Stimulated activated CD4-positive, alpha-beta T cell treated with anti-CD3 and anti-CD28 coated beads, Interleukin-15, amount 100 ng/mL, for 48 hours (primary cell): ENCODE measurements at places on chromosomes 3 and 15.

DNA sequence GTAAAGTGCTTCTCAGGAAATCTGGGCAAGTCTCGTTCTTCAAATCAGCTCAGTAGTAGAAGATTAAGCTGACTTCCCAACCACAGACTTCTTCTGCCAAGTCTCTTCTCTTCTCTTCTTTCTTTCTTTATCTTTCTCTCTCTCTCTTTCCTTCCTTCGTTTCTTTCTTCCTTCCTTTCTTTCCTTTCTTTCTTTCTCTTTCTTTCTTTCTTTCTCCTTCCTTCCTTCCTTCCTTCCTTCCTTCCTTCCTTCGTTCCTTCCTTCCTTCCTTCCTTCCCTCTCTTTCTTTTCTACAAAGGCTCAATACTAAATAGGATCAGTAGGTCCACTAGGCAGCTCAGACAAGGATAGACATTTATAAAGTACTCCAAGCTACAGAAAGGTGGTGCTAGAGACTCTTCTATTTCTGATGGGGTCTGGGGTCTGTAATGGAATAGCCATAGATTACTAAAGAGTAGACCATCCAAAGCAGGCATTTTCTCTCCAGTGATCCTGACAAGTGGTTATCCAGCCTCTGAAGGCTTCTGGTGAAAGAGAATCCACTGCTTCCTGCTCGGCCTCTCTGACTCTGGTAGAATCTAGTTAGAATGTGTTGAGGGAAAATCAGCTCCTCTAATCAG is 100.8 kb downstream of the TPRG1 start:
- no peak for DNase-seq

DNA sequence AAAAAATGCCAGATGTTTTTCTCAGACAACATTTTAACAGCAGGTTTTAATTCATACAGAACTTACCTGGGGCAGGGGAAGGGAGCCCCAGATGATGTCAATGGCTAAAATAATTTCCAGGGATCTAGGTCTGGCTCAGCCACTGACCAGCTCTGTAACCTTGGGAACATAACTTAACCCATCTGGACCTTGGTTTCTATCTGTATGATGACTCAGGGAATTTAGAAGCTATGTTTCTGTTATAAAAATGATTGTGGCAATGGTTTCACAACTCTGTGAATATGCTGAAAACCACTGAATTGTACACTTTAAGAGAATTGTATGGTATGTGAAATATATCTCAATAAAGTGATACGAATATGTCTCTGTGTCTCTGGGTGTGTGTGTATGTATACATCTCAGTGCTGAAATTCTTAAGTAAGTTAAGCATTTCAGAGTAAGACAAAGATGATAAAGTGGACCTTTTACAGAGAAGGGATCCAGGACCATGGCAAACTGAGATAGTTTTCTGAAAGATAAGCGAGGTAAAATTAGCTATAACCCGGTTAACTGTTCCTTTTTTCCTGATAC is 2.9 kb downstream of the SH3GL3 start:
- DNase-seq: no peak

DNA sequence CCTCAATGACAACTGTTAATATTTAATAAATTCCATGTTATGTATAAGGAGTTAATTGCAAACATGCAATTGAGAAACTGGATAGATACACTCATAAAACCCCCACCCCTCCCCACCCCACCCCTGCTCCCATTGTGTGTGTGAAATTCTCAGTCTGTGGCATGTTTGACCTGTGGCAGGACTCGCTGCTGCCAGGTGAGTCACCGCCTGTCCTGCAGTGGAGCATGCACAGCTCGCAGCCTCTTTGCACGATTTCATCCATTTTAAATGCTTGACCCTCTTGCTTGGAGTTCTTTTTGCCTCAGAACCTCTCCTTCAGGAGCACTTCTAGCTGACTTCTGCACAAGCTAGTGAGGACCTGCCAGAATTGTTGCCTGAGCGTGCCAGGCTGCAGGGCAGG is 5.3 kb upstream of the APEH start:
- DNase-seq: no peak

DNA sequence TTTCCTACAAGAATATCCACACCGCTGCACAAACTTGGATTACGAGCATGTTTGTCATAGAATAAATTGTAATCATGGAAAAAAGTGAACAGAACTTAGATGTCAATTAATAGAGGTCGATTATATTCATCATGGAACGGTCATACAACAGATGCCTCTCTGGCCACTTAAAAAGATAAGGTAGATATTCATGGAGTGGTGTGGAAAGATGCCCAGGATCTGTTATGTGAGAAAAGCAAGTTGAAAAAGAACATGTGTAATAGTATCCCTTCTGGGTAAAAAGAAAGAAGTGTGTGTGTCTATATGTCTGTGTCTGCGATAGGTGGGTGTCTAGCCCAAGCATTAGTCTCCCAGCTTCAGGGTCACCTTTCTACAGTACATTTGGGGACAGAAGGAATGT is 113.3 kb downstream of the ANP32A start:
- no peak for DNase-seq

DNA sequence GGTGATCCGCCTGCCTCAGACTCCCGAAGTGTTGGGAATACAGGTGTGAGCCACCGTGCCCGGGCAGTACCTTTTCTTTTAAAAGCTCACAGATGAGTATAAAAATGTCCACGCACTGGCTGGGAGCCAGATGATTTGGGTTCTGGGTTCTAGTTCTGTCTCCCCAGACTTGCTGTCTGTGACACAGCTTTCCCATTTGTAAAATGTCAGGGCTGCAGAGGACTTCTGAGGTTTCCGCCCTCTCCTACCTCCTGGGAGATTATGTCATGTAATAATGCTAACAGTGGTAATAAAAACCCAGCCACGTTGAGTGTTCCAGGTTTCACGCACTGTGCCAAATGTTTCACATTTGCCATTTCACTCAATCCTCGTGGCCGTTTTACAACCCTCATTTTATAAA is 1.3 kb upstream of the PPP4R2 start:
- no peak for DNase-seq
